ENCODE measurements at places on chromosomes 6 and 20.

DNA sequence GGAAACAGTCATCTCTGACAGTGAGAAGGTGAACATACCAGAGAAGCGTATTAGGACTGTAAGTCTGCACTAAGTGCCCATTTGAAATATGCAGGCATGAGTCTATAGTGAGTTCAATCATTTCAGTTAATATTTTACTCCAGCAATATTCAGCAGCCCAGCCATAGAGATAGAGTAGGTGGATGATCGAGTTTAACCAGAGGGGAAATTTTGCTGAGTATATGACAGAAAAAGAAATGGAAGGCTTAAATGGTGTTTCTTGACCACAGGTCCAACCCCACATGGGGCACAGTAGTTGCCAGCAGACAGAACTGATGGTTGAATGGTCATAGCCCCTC, 39.8 kb downstream of the KIF6 start:
- no peak for DNase-seq

DNA sequence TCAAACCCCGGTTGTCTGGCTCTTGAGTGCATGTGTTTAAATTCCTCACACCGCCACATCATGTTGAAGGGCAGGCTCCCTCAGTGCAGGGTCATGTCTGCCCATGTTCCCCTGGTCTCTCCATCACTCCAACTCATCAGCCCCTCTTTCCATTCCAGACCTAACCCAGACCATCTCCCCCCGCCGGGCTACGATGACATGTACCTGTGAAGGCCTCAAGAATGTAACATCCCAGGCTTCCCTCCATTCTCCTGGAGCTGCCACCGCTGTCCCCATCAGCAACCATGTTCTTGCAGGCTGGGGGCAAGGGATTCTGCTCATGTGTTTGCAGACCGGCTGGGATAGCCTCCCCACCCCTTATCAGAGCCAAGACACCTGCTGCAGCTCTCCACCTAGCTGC, 19.9 kb downstream of the TMEM74B start:
- no peak for DNase-seq

GRCh38 chr6:166566026-166567011, 20.2 kb downstream of the RAMACL start:
- no peak for DNase-seq

- DNase-seq: no peak
Measured at GRCh38 chr20:50678169-50678898, 13.0 kb downstream of the RIPOR3 start.

GRCh38 chr6:142378138-142378875, 76.5 kb downstream of the ADGRG6 start:
- peak; percentile 91 for DNase-seq

DNA sequence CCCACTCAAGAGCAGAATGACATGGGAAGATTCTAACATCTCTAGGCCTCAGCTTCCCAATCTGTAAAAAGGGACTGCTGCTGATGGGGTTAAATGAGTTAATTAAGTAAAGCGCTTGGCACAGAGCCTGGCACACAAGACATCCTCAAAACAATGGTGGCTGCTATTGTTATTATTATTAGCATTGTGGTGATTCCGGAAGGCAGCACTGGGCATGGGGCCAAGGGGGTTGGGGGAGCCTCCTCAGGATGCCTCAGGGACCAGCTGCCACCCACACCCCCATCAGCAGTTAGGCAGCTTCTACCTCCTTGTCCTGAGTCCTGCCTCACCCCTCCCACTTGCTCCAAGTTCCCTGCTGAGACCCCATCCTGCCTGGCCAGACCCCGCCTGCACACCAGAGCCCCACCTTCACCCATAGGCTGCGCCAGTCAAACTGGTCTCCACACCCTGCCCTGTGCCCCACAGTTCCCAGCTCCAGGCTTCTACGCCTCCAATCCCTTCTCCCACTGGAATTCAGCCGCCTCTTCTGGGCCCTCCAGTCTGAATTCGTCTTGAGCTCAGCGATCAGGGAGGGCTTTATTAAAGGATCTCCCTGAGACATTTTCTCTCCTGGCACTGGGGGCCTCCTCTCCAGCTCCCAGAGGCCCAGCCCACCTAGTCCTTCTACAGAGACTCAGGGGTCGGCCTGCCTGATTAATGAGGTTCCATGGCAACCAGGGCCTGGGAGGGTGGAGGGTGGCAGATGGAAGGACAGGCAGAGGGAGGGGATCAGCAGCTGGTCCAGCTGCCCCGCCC, 1.5 kb downstream of the E2F1 start:
- peak; percentile 98 for DNase-seq

DNA sequence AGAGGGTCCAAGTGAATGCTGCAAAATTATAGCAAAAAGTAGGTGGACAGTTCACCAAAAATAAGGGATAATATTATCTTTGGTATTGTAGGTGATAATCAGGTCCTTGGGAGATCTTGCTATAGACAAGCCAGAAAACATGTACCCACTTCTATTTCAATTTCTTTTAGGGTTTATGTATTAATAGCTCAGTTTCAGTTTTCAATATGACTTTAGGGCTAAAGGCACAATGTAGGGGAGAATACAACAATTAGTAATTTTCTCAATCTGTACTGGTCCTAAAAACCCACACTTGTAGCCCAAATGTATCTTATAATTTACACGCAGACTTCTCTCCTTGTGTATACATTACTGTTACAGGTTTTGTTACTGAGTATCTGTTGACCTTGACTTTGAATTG, 307.0 kb upstream of the ID4 start:
- no peak for DNase-seq

DNA sequence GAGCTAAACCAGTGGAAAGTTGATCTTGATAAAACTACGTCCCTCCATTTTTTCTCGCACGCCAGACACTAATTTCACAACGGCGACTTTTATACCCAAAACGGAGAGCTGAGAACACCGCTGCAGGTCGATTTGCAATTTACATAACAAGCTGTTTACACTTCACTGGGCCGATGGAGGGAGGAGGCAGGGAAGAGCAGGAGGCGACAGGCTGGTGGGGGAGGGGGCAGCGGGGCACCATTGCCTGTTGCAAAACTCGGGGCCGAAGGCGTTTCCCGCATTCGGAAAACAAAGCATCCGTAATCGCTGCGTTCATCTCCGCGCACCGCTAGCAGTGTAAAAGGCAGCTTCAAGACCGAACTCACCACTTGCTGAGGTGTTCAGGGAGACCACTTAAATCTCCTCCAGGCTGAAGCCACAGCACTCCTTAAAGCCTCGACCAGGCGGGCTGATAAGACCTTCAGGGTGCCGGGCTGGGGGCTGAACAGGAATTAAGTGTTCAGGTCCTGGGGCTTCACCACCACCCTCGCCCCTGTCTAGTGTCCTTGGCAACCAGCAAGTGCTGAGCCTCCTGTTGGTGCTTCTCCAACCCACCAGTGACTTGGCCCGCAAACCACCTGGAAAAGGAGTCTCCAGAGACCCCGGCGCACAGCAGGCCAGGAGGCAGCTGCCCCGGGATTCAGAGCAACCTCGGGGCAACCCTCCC, 2.0 kb upstream of the FOXC1 start:
- DNase-seq: peak; percentile 71

DNA sequence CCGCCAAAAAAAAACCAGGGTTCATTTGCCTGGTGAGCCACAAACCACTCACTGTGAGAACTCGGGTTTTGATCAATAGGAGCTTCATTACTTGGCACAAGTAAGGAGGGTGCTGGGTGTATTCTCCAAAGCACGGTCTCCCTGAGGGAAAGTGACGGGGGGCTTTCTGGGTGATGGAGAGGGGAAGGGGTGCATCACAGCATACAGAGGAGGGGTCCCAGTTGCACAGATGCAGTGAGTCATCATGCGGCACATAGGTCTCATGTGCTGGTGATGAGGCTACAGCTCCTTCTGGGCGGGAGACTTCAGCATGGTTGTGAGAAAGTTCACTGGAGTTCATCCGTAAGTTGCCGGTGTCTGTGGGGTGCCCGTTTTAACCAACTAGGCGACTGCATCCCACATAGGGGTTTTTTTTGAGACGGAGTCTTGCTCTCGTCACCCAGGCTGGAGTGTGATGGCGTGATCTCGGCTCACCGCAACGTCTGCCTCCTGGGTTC, 36.2 kb downstream of the SUN5 start:
- DNase-seq: no peak

DNA sequence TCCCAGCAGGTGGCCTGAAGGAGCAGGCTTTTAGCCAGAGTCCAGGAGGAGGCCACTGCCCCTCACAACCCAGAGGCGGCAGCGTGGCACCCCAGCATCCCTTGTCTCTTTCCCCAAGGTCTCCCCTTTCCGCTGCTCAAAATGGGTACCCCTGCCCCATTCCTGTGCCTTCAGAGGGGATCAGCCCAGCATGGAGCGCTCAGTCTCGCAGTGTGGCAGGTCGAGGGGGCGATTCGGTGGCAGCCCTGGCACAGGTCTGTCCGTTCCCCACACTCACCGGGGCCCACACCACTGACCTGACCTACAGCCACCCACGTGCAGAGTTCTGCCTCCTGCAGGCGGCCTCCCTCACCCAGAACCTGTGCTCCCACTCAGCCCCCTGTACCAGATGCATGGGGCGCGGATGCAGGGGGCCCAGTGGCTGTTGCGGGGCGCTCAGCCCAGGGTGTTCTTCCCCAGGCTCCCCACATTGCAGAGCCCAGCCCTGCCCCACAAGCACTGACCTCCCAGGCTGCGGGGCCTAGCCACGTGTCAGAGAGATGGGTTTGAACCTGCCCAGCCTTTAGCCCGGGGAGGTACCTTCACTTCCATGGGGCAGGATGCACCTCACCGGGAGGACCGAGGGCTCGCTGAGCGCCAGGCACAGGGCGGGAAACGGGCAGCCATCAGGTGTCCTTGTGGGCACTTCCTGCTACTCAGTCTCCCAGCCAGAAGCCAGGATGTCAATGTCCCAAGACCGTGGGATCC, 41.8 kb downstream of the DSTN start:
- DNase-seq: no peak

- DNase-seq: no peak
Measured at GRCh38 chr6:43189776-43190304, 7.8 kb downstream of the CUL9 start.

- no peak for DNase-seq
Measured at GRCh38 chr20:17644451-17644850, 37.6 kb downstream of the RRBP1 start.

DNA sequence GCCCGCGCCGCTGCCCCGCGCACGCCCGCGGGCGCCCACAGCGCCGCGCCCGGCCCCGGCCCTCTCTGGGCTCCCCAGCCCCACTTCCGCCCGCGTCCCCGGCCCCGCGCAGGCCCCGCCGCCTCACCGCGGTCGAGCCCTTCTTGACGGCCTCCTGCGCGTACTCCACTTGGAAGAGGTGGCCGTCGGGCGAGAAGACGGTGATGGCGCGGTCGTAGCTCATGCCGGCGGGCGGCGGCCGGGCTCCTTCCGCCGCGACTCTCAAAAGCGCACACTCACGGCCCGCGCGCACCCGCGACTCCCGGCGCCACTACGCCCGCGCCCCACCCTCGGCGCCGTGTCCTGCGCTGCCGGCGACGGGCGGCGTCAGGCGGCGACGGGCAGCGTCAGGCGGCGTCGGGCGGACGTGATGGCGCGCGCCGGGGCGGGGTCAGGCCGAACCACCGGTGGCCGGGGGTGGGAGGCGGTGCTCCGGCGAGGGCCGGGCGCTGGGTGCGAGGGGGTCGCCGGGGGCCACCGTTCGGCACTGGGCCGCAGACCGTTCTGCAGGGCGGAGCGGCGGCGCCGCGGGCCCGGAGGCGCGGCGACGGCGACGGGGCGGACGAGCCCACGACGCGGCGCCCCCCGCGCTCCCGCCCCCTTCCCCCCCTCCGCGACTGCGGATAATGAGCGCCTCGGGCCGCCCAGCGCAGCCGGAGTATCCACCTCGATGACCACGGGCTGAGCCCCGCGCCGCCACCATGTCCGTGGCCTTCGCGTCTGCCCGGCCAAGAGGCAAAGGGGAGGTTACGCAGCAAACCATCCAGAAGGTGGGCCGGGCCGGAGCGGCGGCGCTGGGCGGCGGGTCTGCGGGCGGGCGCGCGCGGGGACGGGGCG, at the start of the genes PSMA7 and SS18L1:
Gene PSMA7, minus strand, starts transcription at position 314 of the 876 bp plus-strand sequence. Its CDS starts 91 bp downstream, at position 223.
Gene SS18L1, plus strand, starts transcription at position 689 of the 876 bp plus-strand sequence. Its CDS starts 52 bp downstream, at position 741.
- DNase-seq: peak; percentile 84

DNA sequence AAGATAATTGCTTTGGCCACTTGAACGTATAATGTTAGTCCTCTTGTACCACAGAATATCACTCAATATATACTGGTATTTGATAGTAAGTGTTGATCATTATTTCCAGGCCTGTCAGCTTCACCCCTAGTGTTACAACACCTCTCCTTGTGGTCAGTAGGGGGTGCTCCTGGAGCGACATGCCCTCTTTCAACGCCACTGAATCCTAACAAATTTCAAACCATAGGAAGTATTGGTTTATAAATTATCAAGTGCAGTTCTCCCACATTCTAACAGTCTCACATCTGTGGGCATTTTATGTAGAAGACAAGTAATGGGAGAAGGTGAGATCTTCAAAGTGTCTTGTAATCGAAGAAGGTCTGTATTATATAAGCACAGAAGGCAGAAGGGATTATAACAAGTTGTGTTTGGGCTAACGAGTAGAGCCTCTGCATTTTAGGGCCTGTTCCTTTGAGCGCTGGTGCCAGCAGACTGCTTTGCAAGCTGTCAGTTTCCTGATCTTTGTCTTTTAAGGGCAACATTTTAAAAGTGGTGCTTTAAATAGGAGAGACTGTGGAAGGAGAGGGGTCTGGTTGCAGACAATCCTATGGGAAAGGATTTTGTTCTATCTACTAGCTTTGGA, 57.1 kb upstream of the CEP162 start:
- DNase-seq: no peak

GRCh38 chr6:167565884-167566599, 241.2 kb downstream of the TTLL2 start:
- DNase-seq: no peak

DNA sequence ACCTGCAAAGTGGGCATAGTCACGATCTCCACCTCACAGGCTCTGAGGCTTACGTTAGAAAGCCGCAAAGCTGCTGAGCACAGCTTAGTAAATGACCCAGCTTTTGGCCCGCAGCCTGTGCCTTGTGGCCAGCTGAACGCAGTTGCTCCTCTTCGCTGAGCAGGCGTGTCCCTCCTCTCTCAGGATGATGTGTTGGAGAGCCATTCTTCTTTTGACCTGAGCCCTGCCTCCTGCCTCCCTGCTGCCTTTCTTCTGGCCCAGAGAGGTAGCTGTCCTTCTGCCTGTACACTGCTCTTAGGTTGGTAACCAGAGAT, 47.6 kb upstream of the MYL9 start:
- no peak for DNase-seq

- no peak for DNase-seq
Measured at GRCh38 chr6:156029286-156029985, 573.8 kb upstream of the NOX3 start.

GRCh38 chr6:4973982-4974745, 29.7 kb downstream of the RPP40 start:
- no peak for DNase-seq

GRCh38 chr20:23029324-23029723, 5.8 kb upstream of the SSTR4 start:
- DNase-seq: no peak

GRCh38 chr6:129863664-129864063, 2.5 kb upstream of the TMEM244 start:
- no peak for DNase-seq

GRCh38 chr6:31114970-31115849, 610 bp downstream of the PSORS1C1 start:
- DNase-seq: no peak

- DNase-seq: no peak
Measured at GRCh38 chr6:152426276-152426675, 210.9 kb downstream of the SYNE1 start.

- DNase-seq: no peak
Measured at GRCh38 chr6:21996425-21997118, 300.3 kb downstream of the PRL start.
